M059J (cell line): ENCODE measurements at places on chromosomes 2 and 18. TPM values are rescaled to one million over a fixed set of nuclear protein-coding genes. Genes with fewer than 3 reads are reported as not detected.
A peak's percentile ranks its signal among the peaks of the same experiment; 100 is the strongest.

- no peak for DNase-seq
Measured at GRCh38 chr2:55478610-55479304, 40.8 kb upstream of the CFAP36 start.

GRCh38 chr2:71853858-71854257 is 293.8 kb downstream of the CYP26B1 start:
- no peak for DNase-seq

DNA sequence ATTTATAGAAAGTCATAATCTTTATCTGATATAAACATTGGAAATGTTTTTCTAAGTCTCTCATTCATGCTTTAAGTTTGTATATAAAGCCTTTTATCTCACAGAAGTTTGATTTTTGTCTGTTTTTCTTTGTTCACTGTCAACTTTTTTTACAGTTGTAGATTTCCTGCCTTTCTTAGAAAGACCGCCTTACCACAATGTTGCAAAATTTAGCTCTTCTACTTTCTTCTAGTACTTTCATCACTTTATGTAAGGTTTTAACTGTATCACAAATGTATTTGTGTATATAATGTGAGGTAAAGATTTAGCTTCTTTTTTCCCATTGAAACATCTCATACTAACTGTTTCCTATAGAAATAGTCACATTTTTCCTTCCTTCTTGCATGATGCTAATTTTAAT is 136.1 kb downstream of the DNAH6 start:
- no peak for DNase-seq

DNA sequence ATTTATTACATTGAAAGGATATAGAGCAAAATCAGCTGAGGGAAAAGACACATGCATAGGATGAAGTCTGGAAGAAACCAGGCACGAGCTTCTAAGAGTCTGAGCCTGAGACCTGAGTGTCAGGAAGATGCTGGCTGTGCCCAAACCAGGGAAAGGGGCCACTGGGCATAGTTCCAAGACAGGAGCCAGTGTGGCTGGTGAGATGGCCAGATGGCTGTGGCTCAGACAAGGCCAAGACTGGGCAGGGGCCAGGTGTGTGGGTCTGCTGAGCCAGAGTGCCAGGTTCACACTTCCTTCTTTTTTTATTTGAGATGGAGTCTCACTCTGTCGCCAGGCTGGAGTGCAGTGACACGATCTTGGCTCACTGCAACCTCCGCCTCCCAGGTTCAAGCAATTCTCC is 95.5 kb upstream of the ATG16L1 start:
- no peak for DNase-seq

DNA sequence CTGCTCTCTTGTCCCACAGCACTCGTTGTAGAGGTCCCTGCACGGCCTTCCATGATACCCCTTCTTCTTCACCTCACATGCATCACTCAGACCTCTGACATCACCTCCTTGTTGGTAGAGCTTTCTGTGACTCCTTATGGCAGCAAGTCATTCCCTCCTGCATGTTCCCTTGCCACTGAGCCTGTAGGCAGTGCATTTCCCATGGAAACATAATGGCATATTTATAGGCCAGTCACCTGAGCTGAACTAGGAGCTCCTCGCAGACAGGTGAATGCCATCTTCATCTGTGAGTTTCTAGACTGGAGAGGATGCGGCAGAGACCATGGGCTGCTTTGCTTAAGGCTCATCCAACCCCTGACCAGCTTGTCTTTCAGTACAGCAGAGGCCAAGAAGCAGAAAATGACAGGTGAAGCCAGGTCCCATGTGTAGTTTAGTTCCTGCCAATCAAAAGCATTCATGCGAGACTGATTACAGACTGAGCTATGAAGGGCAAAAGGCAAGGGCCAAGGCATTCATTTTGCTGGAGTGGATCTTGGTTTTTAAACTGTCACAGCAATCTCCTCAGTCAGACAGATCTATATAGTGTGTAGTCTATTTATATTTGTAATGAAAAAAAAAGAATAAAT is 59.4 kb upstream of the NEDD4L start:
- no peak for DNase-seq

Gene CYP27A1
- total RNA-seq = 2.7 and 5.2 TPM in 2 replicates

GRCh38 chr2:217291259-217291658 is 431.4 kb upstream of the TNP1 start:
- DNase-seq = peak; percentile 81

DNA sequence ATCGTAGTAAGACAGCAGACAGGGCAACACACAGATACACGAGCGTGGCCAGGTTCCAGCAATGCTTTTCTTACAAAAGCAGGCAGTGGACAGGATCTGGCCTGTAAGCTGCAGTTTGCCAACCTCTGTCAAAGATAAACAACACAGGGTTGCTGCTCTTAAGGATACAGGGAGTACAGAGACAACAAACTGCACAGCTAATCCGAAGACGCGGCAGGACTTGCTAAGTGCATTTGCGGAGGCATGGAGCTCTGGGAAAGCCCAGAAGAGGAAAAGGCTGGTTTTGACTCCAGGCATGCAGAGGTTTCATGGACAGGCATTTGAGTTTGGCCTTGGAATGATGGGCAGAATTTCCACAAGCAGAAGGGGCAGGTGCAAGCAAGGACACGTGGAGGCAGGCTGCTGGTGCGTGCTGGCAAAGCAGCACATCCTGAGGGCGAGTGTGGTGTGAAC is 24.4 kb downstream of the SERTAD2 start:
- no peak for DNase-seq

DNA sequence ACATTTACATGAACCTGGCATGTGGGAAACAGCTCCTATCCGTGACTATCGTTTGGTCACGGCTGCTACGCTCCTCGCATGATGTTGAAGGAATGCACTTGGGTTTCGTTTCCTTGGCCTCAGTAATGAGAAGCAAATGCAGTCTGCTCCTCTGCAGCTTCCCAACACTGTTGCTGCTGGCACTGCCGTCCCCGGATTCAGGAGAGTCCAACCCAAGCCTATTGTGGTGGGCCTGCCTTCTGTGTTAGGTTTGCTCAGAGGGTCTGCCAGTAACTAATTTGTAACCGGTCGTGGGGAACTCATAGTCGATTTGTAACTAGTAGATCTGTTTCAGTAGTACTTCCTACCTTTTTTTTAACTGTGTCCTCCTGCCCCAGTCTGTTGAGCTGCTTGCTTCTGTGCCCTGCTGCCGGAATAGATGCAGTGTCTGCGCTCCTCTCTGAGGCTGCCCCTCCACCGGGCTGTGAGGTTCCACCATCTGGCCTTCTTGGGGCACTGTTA is 58.4 kb downstream of the WDSUB1 start:
- no peak for DNase-seq

DNA sequence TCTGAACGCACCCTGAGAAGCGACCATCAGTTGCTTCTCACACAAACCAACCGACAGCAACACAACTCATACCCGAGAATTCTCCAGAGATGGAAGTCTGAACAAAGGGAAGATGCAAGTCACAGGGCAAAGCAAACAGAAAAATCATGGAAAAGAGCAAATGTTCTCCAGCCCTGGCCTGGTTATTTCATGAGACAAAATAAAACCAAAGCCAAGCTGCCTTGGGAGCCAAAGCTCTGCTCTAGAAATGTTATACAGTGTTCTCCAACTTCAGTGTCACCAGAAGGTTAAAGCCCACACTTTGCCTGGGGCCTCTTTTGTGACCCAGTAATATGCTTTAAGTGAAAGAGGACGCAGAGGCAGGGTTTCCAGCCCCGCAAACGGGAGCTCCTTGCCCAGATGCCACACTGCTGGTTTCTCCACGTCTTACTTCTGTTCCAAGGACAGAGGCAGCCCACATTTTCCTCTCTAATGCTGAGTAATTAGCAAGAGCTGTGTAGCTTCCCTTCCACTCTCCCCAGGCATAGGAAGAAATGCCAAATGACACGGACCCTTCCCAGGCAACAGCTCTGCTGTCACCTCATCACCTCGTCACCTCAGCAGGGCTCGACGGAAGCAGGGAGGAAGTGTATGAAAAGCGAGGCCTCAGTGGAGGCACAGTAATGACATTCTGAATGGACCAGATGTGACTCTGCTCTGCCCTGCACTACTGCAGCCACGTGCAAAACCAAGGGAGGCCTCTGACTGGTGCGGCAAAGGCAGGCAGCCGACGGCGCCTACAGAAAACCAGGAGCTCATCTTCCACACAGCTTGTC is 64.7 kb downstream of the FBXO15 start:
- no peak for DNase-seq

DNA sequence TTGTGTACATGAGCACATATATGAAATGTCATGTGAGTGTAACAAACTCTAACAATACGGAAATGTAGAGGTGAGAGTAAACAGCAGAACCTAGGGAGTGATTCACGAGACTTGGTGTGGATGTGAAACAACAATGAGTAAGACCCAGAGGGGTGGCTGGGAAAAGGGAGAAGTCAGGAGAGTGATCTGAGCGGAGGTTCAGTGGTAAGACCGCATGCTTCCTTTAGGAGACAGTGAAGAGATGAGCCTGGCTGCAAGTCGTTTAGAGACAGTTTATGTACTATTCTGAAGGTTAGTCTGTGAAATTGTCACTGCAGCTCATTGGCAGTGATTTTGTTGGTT is 150.6 kb downstream of the PRPF40A start:
- DNase-seq = no peak

GRCh38 chr18:70520867-70521266 is 232.0 kb downstream of the SOCS6 start:
- no peak for DNase-seq
